ENCODE measurements at places on chromosomes 5 and 9.

DNA sequence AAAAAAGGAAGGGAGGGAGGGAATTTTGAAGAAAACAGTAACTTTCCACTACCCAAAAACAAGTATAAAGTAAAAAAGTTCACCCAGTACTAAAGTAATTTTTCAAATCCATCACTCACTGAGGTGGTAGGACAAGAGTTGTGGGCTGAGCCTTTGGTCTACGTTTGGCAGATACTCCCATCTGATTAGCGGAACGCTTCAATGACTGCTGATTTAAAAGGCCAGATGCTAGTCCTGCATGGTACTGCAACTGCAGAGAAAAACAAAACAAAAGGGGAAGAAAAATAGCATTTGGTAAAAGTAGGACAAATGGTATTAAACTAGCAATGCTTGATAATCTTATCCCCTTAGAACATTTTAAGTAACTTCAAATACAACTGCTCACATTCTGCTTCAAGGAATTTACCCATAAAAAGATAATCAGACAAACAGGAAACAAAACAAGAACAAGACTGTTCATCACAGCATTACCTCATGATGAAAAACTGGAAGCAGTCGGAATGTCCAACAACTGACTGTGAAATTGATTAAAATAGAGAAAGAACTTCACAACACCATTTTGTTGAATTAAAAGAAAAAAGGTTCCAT is 65.4 kb downstream of the MED27 start:
- no peak for DNase-seq

GRCh38 chr9:9387511-9388115 is 1225.2 kb downstream of the PTPRD start:
- no peak for DNase-seq

DNA sequence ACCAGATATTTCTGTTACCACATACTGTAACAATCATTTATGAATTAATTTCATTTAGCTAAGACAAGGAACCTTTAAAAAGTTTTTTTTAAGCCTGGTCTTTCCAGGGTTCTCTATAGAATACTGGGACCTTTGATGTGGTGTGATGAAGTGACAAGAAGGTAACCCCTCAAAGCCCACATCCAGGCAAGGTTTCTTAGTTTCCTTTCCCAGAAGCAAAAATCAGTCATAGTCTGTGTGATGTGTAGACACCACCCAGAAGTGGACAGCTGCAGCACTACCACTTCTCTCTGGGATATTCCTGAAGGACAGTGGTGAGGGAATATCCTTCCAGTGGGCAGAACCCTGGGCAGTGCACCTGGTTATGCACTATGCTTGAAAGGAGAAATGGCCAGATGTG is 115.6 kb downstream of the TTC39B start:
- DNase-seq = peak; percentile 38

DNA sequence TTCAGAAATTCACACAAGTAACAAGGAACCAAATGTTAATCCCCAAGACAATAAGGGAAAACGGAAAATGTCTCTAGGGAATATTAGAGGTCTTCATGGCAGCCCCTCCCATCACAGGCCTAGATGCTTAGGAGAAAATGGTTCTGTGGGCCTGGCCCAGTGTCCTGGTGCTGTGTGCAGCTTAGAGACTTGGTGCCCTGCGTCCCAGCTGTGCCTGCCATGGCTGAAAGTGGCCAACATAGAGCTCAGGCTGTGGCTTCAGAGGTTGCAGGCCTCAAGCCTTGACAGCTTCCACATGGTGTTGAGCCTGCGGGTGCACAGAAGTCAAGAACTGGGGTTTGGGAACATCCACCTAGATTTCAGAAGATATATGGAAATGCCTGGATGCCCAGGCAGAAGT is 942.3 kb downstream of the PTPRD start:
- no peak for DNase-seq

GRCh38 chr5:585556-585955 is 26.6 kb upstream of the CEP72 start:
- DNase-seq = no peak

DNA sequence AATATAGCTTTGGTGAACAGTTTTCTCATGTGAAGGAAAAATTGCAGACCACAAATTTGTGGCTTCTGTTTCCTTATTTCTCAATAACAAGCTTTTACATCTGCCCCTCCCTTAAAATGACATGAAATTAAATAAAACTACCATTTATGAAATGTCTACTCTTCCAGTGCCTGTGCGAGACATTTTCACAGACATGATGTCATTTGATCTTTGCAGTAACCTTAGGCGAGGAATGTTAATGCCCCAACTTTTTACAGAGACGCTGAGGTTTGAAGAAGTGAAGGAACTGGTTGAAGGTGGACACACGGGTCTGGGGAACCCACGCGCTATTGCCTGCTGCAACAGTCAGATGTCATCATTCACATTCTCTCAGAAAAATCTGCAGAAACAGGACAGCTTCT is 61.5 kb downstream of the OSTF1 start:
- no peak for DNase-seq

DNA sequence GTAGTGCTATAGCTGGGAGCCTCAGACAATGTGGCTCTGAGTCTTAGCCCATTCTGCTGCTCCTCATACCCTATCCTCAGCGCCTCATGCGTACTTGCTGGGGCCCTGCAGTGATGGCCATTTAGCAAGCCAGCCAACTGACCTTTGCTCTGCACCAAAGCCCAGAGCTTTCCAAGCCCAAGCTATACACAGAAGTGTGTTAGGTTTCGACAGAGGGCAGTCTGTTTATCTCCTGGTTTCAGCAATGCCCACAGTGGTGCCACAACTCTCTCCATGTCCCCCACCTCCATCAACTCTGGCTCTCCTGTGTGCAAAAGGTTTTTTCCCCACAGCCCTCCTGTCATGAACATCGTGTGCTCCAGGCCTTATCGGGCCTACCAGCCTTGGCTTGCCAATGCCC is 16.9 kb downstream of the GNG10 start:
- DNase-seq = no peak

DNA sequence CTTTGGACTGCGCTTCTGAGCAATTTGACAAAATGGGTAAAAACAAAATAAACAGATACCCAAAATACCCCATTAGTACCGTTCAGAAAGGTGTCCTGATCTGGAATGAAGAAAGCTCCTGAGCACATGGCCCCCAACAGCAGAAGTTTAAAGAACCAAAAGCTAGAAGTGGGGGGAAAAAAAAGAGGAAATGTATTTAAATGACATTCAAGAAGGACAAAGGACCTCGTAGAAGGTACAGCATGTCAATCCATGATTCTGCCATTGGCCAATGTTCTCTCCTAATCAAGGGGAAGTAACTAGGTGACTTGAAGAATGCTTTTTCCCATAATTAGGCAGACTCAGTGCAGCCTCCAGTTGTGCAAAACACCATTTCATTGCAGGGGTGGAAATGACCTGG is 78.6 kb downstream of the SERINC5 start:
- DNase-seq = no peak

GRCh38 chr5:152488869-152489268 is 83.8 kb upstream of the NMUR2 start:
- no peak for DNase-seq

- no peak for DNase-seq
Observed at GRCh38 chr9:91714874-91715615, 235.0 kb downstream of the ROR2 start.

DNA sequence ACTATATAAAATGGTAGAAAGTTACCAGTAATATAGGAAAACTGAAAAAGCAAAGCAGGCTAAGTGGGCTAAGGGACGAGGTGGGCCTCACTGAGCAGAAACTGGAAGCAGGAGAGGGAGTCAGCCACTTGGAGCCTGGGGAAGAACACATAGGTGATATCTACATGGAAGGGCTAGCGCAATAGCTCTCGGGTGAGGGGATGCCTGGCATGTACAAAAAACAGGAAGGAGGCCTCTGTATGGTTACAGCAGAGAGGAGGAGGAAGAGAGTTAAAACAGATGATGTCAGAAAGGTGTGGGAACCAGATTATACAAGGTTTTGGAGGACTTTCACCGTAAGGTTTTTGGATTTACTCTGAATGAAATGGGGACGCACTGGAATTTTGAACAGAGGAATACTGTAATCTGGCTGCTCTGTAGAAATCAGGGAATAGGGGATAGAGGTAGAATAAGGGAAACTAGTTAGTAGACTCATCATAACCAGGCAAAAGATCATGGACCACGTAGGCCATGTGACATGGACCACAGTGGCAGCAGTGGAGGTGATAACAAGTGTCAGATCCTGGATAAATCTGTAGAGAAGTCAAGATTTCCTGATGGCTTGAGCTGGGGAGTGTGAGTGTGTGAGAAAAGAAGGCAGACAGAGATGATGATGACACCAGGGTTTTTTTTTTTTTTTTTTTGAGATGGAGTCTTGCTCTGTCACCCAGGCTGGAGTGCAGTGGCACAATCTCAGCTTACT is 52.5 kb downstream of the FNBP1 start:
- DNase-seq = peak; percentile 46

- DNase-seq = no peak
Observed at GRCh38 chr5:115720888-115721287, 95.1 kb upstream of the TMED7 start.

- peak; percentile 35 for DNase-seq
Observed at GRCh38 chr9:27888661-27889295, 315.5 kb upstream of the C9orf72 start.

- no peak for DNase-seq
Observed at GRCh38 chr9:31486630-31487029, 897.8 kb upstream of the ACO1 start.

GRCh38 chr5:135857630-135858311 is 23.3 kb downstream of the SLC25A48 start:
- DNase-seq = no peak

GRCh38 chr9:14987858-14988257 is 77.6 kb upstream of the FREM1 start:
- no peak for DNase-seq

- DNase-seq = no peak
Observed at GRCh38 chr5:156326718-156327259, at the start of gene SGCD. TSS of gene SGCD (plus strand) at chr5:156327164.

- DNase-seq = no peak
Observed at GRCh38 chr5:158423623-158424200, 564.8 kb upstream of the CLINT1 start.
